ENCODE measurements at places on chromosomes 13 and 19. TPM values are rescaled to one million over a fixed set of nuclear protein-coding genes. Genes with fewer than 3 reads are reported as not detected.
A peak's percentile ranks its signal among the peaks of the same experiment; 100 is the strongest.

The ZNF560 gene
- not detected for total RNA-seq

The CD79A gene
- total RNA-seq: not detected

- DNase-seq: no peak
- no peaks in the 10 kb centered on the region for H3K4me1 ChIP-seq
- no peak overlapping the region for H3K27ac ChIP-seq
- no peaks in the 10 kb centered on the region for H3K27me3 ChIP-seq
Observed at GRCh38 chr19:45280471-45280961, 29.4 kb downstream of the MARK4 start.

The ZNF562 gene
- 65.5 TPM for total RNA-seq

The SLC6A16 gene
- total RNA-seq: not detected

DNA sequence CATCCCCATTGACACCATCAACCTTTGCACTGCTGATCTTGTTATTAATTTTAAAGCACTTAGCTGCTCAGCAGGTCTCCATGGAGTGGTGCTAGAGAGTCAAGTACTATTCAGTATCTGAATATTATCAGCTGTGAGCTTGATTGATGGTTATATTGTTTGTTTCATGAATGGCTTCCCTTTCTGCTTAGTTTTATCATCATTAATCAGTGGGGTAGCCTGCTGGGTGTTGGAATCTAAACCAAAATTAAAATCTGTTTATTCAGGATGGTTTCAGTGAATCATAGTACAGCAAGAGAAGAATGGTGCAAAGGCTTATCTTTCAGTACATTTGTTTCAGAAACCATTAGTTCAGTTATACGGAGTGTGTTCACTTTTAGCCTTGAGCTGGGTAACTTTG, 42.5 kb upstream of the SCEL start:
- DNase-seq: no peak
- no peaks in the 10 kb centered on the region for H3K27me3 ChIP-seq
- H3K4me3 ChIP-seq: no peak overlapping the region
- H3K4me1 ChIP-seq: no peaks in the 10 kb centered on the region
- no peak overlapping the region for H3K27ac ChIP-seq
- no peaks in the 10 kb centered on the region for H3K36me3 ChIP-seq

The CPB2 gene
- not detected for total RNA-seq

DNA sequence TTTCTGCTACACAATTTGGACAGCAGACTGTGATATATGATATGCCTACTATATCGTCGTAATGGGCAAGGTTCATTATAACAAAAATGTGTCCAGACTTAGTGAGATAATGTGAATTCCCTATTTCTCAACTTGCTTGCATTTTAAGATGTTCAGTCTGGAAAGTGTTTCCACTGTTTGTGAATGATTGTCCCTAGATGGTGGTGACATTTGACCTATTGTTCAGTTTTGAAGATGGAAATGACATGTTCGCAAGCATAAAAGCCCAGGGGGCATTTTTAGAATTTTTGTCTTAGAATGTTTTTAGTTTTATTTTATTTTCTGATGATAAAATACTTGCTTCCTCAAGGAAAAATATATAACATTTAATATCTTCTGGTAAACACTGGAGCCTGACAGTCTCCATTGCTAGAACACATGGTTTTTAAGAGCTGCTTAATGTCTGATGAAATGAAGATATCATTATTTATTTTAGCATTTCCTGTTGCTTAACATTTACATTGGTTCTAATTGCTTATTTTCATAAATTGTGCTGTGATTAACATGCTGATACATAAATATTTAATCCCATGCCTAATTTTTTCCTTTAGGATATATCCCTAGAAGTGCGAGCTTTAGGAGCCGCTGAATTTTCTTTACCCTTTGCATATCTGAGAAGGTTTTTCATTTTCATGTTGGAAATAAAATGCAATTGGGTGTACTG, 27.1 kb downstream of the MBNL2 start:
- H3K4me3 ChIP-seq: no peak overlapping the region
- no peaks in the 10 kb centered on the region for H3K27me3 ChIP-seq
- H3K36me3 ChIP-seq: no peaks in the 10 kb centered on the region
- no peaks in the 10 kb centered on the region for H3K4me1 ChIP-seq

The KLK13 gene
- total RNA-seq: not detected

- H3K27ac ChIP-seq: peak overlapping the region; percentile 52
- no peak for DNase-seq
- no peak overlapping the region for H3K4me3 ChIP-seq
- no peaks in the 10 kb centered on the region for H3K4me1 ChIP-seq
- no peaks in the 10 kb centered on the region for H3K36me3 ChIP-seq
- H3K27me3 ChIP-seq: no peaks in the 10 kb centered on the region
Observed at GRCh38 chr13:80630685-80631121, 289.8 kb upstream of the SPRY2 start.

The KCNRG gene
- 1.7 TPM for total RNA-seq

The SLC27A1 gene
- 36.5 TPM for total RNA-seq

DNA sequence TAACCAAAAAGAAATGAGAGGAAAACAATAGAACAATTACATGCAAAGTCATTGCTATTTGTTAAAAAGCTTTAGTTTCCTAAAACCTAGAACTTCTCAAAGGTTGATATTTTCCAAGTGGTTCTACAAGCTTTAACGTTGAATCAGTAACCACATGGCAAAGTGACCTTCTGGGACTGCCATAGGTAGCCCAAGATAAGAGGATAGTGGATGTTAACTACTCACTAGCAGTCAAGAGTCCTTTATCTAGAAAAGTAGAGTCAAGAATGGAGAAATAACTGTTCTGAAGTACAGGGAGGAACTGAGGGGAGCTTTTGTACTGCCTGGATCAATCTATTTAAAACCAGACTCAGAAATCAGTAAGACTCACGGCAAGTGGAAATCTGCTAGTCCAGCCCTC, 9.9 kb upstream of the SLC46A3 start:
- no peaks in the 10 kb centered on the region for H3K36me3 ChIP-seq
- DNase-seq: no peak
- H3K27me3 ChIP-seq: no peaks in the 10 kb centered on the region
- no peaks in the 10 kb centered on the region for H3K4me1 ChIP-seq

- no peak overlapping the region for H3K27ac ChIP-seq
- no peaks in the 10 kb centered on the region for H3K36me3 ChIP-seq
- no peaks in the 10 kb centered on the region for H3K4me1 ChIP-seq
- no peak for DNase-seq
- H3K27me3 ChIP-seq: no peaks in the 10 kb centered on the region
Observed at GRCh38 chr19:39890755-39891551, 43.5 kb downstream of the FCGBP start.

DNA sequence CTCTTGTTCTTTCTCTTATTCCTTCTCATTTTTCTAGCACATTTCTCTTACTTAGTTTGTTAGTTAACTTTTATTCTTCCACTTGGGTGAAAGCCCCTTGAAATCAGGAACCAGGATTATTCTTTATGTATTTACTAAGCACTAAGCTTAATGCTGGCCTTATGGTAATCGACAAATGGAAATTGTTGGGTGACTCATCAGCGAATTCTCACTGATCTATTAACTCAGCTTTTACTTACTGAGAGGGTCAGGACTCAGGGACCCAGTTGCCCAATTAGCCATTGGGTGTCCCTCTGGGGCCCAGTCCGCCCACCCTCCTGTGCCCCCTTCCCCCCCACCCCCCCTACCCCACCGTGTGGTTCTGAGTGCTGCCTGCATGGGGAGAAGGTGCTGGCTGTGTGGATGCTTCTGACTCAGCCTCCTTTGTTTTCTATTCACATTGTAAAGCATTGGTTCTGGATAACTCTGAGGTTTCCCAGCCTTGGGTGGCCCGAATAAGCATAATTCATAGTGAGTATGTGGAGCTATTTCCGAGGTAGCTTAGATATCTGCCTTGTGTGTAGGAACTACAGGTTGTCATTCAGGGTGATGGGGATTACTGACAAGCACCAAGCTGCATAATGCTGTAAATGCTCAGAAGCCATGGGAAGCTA, 240.9 kb downstream of the FGF9 start:
- H3K27ac ChIP-seq: no peak overlapping the region
- DNase-seq: no peak
- no peaks in the 10 kb centered on the region for H3K4me1 ChIP-seq
- H3K27me3 ChIP-seq: no peaks in the 10 kb centered on the region
- no peak overlapping the region for H3K4me3 ChIP-seq

The UHRF1 gene
- not detected for total RNA-seq

DNA sequence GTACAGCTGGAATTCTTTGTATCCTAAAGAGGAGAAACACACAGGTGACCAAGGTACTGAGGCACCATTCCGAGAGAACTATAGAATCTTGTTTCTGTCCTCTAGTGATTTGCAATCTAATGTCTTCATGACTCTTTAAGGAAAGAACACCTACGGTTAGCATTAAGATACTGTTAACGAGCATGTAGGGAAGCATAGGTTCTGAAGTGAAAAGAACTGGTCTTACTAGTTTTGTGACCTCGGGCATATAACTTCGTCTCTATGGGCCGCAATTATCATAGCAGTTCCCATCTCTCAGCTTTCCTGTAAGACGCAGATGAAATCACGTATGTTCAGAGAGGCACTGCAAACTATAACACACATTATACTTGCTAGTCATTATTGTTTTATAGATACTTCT, 193.0 kb upstream of the NBEA start:
- H3K36me3 ChIP-seq: no peaks in the 10 kb centered on the region
- no peak for DNase-seq
- H3K27ac ChIP-seq: peak overlapping the region; percentile 51
- H3K4me3 ChIP-seq: no peak overlapping the region
- H3K4me1 ChIP-seq: peaks cover 7% of the 10 kb centered on the region
- H3K27me3 ChIP-seq: no peaks in the 10 kb centered on the region

DNA sequence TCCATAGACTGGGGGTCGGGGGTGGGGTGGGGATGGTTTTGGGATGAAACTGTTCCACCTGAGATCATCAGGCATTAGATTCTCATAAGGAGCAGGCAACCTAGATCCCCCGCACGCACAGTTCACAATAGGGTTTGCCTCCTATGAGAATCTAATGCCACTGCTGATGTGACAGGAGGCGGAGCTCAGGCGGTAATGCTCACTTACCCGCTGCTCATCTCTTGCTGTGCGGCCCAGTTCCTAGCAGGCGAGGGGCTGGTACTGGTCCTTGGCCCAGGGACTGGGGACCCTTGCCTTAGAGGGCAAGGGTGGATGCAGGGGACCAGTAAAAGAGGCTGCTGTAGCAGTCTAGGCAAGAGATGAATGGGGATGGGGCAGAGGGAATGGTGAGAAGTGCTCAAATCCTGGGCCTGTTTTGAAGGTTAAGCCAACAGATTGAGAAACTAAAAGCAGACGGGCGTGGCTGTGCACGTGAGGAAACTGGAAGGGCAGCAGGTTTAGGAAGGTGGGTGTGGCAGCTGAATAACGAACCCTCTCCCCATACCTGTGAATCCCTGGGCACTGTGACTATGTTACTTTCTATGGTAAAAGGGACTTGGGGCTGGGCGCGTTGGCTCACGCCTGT, 1.5 kb upstream of the ERICH4 start:
- no peaks in the 10 kb centered on the region for H3K4me1 ChIP-seq
- DNase-seq: no peak
- no peaks in the 10 kb centered on the region for H3K27me3 ChIP-seq
- no peak overlapping the region for H3K4me3 ChIP-seq
- H3K36me3 ChIP-seq: no peaks in the 10 kb centered on the region

GRCh38 chr13:25018729-25019115, 77.2 kb upstream of the PABPC3 start:
- H3K27ac ChIP-seq: no peak overlapping the region
- no peaks in the 10 kb centered on the region for H3K36me3 ChIP-seq
- no peaks in the 10 kb centered on the region for H3K27me3 ChIP-seq

DNA sequence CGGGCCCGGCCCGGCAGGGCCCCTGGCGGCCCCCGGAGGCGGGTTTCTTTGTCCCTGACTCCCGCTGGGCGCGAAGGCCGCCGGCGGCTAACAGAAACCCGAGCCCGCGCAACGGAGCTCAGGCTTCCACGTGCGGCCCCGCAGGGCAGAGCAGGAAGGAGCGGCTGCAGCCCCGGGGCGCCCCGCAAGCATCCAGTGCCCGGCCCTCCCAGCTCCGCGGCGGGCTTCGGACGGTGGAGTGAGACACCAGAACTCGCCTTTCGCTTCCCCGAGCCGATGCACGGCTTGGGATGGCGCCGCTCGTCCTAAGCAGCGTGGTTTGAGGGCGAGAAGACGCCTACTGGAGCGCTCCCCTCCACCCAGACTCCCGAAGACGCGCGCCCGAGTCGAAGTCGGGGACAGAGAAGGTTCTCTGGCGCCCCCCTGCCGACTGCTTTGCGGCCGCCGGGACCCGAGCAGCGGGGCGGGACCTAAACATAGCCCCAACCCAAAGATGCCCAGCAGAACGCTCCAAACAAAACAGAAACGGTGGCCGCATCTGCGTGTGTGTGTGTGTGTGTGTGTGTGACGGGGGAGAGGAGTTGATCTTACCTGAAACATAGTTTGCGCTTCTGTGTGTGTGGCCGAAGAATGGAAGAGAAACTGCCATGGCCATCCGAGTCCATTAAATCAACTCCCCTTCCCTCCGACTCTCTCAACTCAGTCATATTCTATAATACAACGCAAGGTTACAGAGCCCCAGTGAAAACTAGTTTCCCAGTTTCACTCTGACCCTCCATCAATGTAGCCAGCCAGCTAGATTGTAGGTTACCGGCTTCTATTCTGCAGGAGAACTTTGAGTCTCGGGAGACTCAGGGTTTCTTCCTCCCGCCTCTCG, 629 bp upstream of the FGF9 start:
- H3K4me3 ChIP-seq: peak overlapping the region; percentile 39
- no peaks in the 10 kb centered on the region for H3K36me3 ChIP-seq
- peak; percentile 45 for DNase-seq
- H3K27me3 ChIP-seq: no peaks in the 10 kb centered on the region

DNA sequence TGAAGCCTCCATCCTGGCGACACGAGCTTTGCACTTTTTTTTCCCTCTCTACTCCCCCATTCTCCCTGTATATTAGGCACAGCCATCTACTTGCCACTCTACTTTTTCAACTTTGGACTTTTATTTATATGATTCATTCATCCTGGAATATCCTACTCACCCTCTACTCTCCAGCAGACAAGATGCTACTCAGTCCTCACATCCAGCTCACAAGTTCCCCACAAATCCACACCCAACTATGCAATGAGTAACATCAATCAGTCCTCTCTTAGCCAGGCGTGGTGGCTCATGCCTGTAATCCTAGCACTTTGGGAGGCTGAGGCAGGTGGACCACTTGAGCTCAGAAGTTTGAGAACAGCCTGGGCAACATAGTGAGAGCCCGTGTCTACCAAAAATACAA, 23.9 kb upstream of the URAD start:
- H3K36me3 ChIP-seq: no peaks in the 10 kb centered on the region
- H3K4me3 ChIP-seq: no peak overlapping the region
- no peak for DNase-seq
- no peaks in the 10 kb centered on the region for H3K4me1 ChIP-seq
- no peak overlapping the region for H3K27ac ChIP-seq
- no peaks in the 10 kb centered on the region for H3K27me3 ChIP-seq

The CYSLTR2 gene
- total RNA-seq: 1.6 TPM

DNA sequence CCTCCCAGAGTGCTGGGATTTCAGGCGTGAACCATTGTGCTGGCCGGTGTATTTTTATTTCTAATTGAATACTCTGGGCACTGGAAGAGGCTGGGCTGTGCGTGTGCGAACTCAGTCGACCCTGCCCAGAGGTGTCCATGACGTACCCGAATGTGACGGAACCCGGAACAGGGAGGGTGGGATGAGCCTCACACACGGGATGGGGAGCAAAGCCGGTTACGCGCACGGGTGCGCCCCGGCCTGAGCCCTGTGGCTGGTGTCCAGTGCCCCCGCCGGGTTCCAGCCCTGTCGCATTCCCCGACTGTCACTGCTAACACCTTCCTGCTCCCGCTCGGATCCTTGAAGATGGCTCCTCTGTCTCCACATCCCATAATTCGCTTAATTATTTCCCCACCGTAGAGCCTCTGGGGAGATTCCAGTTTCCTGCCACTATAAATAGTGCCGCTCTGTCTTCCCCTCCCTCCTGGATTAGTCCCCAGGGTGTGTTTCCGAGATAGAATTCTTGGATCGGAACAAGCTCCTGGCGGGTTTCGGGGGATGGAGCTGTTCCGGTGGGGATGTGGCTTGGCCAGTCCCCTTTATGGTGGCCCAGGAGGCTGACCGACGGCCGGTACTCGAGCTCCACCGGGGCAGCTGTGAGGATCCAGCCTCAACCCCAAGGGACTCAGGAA, 22.0 kb downstream of the SBNO2 start:
- no peak overlapping the region for H3K4me3 ChIP-seq
- H3K4me1 ChIP-seq: no peaks in the 10 kb centered on the region
